NCI-H1105 (cell line): ENCODE measurements at places on chromosomes 16 and 17.

DNA sequence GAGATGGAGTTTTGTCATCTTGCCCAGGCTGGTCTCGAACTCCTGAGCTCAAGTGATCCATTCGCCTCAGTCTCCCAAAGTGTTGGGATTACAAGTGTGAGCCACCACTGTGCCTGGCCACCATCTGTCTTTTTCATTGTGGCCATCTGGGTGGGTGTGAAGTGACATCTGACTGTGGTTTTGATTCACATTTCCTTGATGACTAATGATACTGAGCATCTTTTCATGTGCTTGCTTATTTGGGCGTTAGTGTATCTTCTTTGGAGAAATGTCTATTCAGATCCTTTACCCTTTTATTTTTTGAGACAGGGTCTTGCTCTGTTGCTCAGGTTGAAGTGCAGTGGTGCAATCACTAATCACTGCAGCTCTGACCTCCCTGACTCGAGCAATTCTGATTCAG, 53.9 kb upstream of the ERN1 start:
- DNase-seq = no peak

DNA sequence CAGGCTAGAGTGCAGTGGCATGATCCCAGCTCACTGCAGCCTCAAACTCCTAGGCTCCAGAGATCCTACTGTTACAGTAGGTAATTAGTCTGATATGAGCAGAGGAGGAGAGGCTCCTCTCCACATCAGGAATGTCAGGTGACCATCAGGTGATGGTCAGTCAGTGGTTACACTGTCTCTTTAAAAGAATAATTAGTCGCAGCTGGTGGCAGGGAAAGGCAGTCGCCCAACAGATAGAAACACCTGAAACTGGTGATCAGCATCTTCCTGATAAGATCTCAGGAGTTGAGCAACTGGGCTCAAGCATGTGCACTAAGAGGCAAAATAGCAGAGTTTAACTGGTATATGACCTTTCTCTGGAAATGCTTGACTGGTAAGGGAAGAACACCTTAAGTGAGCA, 21.5 kb upstream of the ABCA5 start:
- DNase-seq = no peak

DNA sequence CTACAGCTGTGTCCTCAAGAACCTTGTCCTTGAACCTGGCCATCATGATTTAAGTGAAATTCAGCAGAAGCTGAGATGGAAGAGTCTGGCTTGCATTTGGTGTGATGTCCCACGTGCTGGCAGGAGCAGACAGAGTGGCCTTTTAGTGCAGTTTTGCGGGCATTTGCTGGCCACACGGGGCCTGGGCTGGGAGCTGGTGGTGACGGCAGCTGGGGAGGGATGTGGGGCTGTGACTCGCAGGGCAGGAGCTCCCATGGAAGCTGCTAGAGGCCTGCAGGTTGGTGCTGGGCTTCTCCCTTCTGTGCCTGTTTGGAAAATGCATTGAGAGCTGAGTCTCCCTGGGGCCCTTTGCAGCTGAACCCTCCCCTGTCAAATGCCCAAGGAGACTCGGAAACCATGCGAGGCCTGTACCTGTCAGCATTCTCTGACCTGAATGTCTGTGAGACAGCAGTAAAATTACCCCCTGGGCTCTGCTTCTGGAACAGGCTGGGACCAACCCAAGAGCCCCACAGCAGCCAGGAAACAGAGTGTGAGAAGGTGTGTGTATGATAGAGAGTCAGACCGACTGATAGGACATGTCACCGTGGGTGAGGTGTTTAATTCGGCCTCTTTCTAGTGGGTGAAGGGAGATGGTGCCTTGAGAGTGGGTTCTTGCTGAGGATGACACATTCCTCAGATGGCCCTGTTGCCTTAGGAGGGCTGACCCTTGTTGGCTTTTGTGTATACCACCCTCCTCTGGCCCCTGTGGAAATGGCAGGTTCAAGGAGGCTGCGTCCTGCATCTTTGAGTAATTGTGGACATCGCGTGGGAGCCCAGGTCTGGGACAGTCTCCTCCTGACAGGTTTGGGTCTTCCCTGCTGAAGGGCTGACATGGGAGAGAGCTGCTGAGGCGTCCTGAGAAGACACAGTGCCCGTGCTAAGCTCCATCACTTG, 145.5 kb downstream of the MSI2 start:
- DNase-seq = no peak

DNA sequence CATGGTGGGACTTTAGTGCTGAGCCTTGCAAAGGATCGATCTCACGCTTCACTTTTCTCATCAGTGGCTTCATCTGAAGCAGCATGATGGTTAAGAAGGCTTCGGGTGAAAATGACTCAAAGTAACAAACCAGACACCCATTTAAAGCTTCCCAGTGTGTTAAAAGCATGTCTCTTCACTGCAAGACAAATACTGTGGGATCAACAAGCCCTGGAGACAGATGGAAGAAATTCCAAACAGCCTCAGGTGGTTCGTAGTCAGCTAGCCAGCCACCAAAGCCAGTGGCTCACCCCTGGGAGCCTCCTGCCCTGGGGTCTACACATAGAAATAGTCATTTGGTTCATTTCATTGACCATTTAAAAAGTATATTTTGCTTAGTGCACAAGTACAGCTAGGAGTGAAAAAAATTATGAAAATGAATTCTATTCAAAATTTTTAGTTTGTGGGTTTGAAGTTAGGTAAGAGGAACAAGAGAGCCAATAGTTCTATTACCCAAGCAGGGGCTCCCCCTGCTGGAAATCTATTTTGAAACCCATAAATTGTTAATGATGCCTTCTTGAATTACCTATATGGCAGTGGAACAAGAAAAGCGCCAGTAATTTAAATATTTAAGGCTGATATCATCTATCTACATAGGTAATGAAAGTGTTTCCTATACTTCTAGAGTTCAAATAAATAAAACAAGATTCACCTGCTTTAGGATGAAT, 51.6 kb downstream of the PMP22 start:
- DNase-seq = peak; percentile 11

GRCh38 chr16:46731691-46732555, 16.2 kb downstream of the MYLK3 start:
- no peak for DNase-seq

GRCh38 chr16:84361546-84361945, 6.8 kb upstream of the ATP2C2 start:
- DNase-seq = no peak

DNA sequence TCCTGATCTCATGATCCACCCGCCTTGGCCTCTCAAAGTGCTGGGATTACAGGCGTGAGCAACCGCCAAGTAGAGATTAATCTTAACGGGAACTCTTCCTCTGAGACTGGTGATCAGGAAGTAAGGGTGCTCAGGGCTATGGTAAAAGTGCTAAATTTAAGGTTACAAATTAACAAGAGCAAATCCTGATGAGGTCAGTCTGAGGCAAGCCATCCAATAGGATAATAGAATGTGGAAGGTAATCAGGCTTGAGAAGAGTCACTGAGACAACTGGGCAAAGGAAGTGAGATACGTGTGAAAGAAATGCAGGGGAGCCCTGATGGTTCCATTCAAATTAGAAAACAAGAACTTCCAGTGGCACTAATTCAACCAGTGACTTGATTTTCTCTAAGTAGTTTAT, 69.1 kb downstream of the CACNG1 start:
- no peak for DNase-seq

GRCh38 chr17:79466562-79467350, 144.1 kb downstream of the RBFOX3 start:
- no peak for DNase-seq

DNA sequence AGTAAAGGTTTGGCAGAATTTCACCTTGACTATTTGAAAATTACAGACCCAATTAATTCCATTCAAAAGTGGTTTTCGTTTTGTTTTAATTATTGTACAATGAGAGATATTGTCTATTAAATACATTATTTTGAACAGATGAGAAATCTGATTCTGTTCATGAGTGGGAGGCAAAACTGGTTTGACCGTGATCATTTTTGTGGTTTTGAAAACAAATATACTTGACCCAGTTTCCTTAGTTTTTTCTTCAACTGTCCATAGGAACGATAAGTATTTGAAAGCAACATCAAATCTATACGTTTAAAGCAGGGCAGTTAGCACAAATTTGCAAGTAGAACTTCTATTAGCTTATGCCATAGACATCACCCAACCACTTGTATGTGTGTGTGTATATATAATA, 72.6 kb downstream of the CDK12 start:
- no peak for DNase-seq

DNA sequence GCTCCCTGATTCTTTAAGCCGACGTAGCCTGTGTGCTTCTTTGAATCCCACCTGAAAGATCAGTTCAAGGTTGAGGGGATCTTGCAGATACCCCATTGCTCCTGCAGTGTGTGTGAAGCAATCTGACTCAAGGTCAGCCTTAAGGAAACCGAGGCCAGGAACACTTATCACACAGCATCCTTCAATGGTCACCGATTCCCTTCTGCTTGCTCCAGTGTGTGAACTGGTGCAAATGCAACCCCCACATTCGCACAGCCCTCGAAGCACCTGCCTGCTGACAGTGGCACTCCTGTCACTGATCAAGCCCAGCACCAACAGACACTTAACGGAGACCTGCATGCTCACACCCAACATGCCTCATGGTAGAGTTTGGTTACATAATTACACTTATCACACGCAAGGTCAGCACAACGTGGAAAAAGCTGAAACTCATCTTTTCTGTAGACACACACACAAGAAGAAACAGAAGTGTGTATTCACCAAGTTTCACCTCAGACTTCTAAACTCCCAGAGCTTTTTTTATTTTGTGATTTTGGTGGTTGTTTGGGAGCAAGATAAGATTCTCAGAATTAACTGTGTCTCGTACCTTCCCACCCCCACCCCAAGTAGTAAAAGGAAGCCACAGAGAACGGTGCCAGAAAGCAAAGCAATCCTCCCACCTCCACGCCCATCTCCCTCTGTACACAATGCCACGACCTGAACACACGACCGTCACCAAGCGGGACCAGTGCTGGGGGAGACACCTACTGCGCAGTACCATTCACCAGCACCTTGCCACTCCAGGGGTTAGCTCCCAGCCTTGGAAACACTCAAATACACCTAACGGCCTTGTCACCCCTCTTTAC, 37.2 kb downstream of the LITAFD start:
- no peak for DNase-seq

- no peak for DNase-seq
Observed at GRCh38 chr17:49358641-49359247, 3.3 kb downstream of the ZNF652 start.

DNA sequence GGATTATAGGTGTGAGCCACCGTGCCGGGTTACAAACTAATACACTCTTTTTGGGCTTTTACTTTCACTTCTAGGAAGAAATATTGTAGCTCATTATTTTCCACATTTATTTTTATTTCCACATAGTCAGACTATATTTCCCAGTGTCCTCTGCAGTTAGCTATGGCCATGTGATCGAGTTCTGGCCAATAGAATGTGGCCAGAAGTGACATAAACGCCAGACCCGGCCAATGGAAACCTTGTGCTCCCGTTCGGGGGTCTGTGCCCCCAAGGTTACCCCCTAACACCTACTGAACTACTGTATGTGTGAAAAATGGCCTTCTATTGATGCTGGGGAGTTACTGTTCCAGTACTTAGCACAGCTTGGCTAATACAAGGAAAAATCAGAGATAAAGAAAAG, 13.2 kb upstream of the RPTOR start:
- DNase-seq = no peak

GRCh38 chr17:73017658-73018057, 74.8 kb downstream of the SLC39A11 start:
- no peak for DNase-seq

- no peak for DNase-seq
Observed at GRCh38 chr16:88920618-88921590, 54.4 kb upstream of the PABPN1L start.

DNA sequence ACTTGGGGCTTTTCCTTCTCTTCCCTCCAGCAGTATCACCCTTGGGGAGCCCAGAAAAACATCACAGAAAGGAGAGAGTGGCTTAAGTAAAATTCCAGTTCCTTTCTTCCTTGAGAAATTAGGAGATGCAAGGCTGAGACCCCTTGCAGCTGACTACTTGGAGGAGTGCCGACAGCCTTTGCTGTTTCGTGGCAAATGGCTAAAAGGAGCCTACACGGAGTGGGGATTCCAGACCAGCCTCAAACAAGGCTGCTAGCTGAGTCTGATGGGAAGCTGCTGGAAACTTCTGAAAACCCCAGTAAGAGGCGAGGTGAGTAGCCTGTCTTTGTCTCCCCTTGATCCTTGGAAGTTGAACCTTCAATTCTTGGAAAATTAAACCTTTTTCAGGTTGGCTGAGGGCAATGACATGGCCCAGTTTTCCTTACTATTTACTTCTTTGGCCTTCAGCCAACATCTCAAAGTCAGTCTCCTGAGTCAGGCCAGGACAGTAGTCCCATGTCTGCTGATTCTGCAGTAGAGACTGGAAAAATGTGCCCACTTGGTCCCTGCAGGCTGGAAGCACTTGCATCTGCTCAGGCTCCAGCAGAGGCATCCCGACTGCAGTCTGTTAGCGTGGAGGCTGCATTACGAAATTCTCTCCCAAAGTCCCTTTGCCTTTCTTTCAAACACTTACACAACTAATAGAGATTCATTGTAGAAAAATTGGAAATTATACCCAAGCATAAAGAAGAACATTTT, 23.4 kb downstream of the SMIM36 start:
- DNase-seq = no peak

DNA sequence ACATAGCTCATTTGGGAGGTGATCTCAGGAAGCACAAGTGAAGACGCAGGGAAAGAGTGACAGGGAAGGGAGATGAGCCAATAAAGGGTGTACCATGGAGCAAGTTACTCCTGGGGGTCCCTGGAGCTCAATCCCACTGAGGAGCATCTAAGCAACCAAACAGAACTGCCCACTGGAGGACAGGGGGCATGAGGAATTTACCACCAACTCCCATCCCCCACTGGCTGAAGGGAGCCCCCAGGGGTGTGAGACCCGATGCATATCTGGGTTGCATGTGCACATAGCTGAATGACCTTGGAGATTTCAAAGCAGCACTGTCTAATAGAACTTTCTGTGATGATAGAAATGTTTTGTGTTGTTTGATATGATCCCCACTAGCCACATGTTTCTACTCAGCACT, 29.6 kb downstream of the C16orf82 start:
- DNase-seq = no peak

DNA sequence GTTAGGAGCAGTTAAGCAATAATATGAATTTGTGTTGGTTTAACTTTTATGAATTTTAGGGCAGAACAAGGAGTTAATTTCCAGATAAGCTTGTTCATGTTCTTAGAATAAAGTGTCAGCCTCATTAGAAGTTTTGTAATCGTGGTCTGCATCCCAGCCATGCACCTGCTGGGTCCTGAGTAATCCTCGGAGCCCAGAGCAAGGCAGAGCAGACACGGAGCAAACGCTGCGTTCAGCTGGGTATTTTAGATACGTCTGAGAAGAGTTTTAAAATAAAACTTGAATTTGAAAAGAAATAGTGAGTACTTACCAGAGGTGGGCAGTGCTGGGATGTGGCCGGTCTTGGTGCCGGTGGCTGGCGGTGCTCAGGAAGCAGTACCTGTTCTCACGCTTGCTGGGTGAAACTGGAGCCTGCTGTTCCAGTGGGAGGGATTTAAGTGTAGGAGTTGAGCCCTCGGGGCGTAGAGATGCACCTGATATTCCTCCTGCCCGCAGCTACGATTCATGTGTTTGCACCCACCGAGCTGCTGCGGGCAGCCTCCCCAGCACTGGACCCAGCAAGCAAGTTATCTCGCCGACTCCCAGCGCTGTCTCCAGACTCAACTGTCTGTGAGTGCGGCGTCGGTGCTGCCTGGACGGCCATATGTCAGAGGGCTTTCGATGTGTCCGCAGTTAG, at the start of gene ZNF750:
Gene ZNF750 (minus strand): TSS at position 406 of the 676 bp plus-strand sequence. CDS start 7,568 bp downstream, outside the sequence.
- DNase-seq = no peak

- DNase-seq = peak; percentile 45
Observed at GRCh38 chr17:57243171-57243622, 13.1 kb upstream of the MSI2 start.
